ENCODE measurements at places on chromosomes 3 and 15. TPM values are rescaled to one million over a fixed set of nuclear protein-coding genes. Genes with fewer than 3 reads are reported as not detected.
A peak's percentile ranks its signal among the peaks of the same experiment; 100 is the strongest.

DNA sequence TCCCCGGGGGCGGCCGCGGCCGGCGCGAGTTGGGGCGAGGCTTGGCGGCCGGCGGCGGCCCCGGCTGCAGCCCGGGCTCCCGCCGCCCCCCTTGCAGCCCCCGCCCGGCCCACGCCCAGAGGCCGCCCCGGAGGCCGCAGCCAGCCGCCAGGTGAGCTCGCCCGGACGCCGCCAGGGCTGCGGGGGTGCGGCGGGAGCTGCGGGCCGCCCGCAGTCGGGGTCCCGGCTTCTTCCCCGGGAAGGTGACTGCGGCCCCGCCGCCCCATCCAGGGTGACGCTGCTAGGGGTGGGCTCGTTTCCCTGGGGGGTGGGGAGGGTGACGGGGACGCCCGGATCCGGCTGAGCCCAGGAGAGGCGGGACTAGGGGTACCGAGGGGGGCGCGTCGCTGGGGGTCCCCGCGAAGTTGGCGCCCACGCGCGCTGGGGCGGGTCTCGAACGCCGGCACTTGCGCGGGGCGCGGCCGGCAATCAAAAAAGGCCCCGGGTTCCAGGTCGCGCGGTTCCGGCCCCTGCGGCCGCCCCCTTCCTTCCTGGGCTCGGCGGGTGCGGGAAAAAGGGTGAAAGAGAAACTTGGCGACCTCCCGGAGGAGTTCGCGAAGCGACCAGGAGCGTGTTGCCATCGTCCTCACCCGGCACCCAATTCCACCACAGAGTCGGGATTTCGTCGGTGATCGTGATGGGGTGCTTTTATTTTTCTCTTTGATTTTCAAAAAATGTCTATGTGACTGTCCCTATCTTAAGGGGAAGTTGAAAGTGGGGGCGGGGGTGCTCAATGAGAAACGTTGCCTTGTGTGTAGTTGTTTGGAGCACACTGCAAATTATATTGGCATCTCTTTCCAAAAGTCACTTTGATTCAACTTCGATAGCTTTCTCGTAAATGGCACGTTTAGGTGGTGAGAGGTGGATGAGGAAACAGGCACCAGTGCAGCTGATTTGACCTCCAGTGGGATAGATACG, 619 bp downstream of the ATXN7 start:
- DNase-seq: no peak
- peaks cover 13% of the 10 kb centered on the region for H3K4me1 ChIP-seq
- no peaks in the 10 kb centered on the region for H3K27me3 ChIP-seq

DNA sequence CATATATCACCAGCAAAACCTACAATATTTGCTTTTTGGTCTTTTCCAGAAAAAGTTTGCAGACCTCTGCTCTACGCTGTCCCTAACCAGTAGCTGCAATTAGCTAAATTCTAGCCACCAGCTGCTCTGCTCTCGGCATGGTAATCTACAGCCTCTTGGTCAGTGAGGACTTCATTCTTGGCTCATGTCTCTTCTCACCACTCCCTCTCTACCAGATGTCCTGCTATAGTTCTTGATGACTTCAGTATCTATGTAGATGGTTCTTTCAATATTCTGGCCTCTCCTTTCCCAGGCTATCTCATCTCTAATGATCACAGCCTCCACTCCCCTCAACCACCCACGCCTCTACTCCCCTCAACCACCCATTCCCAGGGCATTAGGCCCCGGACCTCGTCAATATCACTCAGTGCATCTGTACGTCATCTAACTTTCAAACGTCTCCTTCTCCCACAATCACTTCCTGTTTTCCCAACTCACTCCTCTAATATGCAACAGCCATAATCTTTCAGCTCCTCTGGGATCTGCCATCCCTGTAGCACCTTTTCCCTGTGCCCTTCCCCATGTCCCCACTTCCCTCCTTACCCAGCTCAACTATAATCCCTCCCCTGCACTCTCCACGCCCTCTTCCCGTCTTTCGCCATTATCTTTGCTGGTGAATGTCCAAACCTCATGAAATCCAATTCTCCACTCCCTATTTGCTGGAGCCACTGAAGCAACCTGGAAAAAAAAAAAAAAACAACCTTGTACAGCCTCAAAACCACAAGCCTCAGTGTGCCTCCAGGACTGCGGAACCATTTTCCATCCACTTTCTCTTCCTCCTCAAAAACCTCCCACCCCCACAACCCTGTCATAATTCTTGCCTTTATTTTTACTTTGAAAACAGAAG, 429.4 kb upstream of the PROK2 start:
- no peaks in the 10 kb centered on the region for H3K4me1 ChIP-seq
- no peaks in the 10 kb centered on the region for H3K36me3 ChIP-seq
- no peak overlapping the region for H3K27ac ChIP-seq
- H3K27me3 ChIP-seq: peaks cover 2% of the 10 kb centered on the region
- DNase-seq: no peak

DNA sequence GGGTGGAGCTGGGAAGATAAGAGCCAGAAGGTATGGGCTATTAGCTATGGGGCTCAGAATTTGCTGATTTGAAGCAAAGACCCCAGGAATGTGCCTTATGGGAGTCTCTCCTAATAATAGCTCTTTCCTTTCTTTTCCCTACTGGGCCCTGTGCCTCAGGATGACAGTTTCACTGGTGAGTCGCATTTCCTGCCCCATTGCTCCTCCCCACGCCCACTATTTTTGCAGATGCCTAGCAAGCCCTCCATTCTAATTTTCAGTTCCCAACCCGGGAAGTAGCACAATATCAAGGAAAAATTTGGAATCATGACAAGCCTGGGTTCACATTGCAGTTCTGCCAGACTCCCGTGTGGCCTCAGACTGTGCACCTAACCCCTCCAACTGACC, 583 bp downstream of the IL17RE start:
- no peak overlapping the region for H3K27ac ChIP-seq
- peaks cover 14% of the 10 kb centered on the region for H3K4me1 ChIP-seq
- no peaks in the 10 kb centered on the region for H3K27me3 ChIP-seq
- no peak for DNase-seq
- no peak overlapping the region for H3K4me3 ChIP-seq
- no peaks in the 10 kb centered on the region for H3K36me3 ChIP-seq

GRCh38 chr3:178823150-178823549, 248.5 kb downstream of the ZMAT3 start:
- no peak overlapping the region for H3K4me3 ChIP-seq

GRCh38 chr3:174581558-174581957, 277.6 kb upstream of the NAALADL2 start:
- H3K36me3 ChIP-seq: no peaks in the 10 kb centered on the region
- no peaks in the 10 kb centered on the region for H3K4me1 ChIP-seq
- no peaks in the 10 kb centered on the region for H3K27me3 ChIP-seq
- H3K4me3 ChIP-seq: no peak overlapping the region
- no peak for DNase-seq
- H3K27ac ChIP-seq: no peak overlapping the region

GRCh38 chr15:77012868-77013267, 17.9 kb downstream of the PSTPIP1 start:
- H3K4me1 ChIP-seq: peaks cover 4% of the 10 kb centered on the region
- no peak overlapping the region for H3K4me3 ChIP-seq
- no peaks in the 10 kb centered on the region for H3K27me3 ChIP-seq
- DNase-seq: no peak

- no peaks in the 10 kb centered on the region for H3K4me1 ChIP-seq
- no peak overlapping the region for H3K4me3 ChIP-seq
- peaks cover 3% of the 10 kb centered on the region for H3K36me3 ChIP-seq
- H3K27me3 ChIP-seq: no peaks in the 10 kb centered on the region
- H3K27ac ChIP-seq: no peak overlapping the region
- no peak for DNase-seq
Observed at GRCh38 chr15:41901431-41901830, 7.6 kb upstream of the SPTBN5 start.

- peaks cover 14% of the 10 kb centered on the region for H3K4me1 ChIP-seq
- H3K4me3 ChIP-seq: no peak within 1 kb of the TSS
- DNase-seq: peak; percentile 73
- no peaks in the 10 kb centered on the region for H3K36me3 ChIP-seq
- H3K27me3 ChIP-seq: no peaks in the 10 kb centered on the region
Observed at GRCh38 chr15:66565741-66566144, at the start of gene LCTL. Gene LCTL, minus strand, starts transcription at chr15:66565998. Its CDS starts 633 bp downstream, at chr15:66565365.

GRCh38 chr3:22318325-22318724, 567.3 kb upstream of the ZNF385D start:
- no peak overlapping the region for H3K27ac ChIP-seq
- no peaks in the 10 kb centered on the region for H3K36me3 ChIP-seq
- H3K4me3 ChIP-seq: no peak overlapping the region
- H3K27me3 ChIP-seq: no peaks in the 10 kb centered on the region
- peaks cover 2% of the 10 kb centered on the region for H3K4me1 ChIP-seq

DNA sequence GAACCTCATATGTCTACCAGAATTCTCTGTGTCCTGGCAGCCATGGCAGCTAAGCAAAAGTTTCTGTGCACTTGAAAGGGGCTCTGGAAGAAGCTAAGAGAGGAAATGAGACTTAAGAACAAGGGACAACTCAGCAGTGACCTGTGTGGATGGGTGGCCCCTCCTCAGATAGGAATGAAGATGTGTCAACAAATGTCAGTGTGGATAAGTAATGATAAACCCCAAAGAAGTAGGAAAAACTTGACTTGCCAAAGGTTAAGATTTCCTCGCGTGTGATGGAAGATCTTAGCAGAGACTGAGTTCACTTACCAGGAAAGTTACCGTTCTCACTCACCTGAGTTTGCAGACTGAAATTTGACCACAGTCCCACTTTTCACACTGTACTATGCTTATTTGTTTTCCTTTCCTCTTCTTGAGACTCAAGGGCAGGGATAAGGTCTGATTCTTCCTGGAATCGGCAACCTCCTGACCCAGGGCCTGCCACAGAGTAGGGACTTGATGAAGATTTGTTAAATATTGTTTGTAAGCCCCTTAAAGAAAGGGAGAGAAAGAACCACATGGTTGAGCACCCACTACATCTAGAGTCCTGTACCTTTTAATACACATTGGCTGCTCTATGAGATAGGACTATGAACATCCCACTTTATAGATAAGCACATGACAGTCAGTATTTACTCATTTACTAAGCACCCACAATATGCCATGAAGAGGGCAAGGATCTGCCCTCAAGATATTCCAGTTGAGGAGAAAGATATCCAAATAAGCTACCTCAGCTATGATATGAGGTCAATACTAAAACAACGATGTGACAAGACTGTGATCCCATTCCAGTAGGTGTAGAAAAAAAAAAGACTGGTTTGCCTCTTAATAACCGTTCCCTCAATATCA, 7.3 kb upstream of the HRH1 start:
- H3K4me1 ChIP-seq: no peaks in the 10 kb centered on the region
- H3K4me3 ChIP-seq: no peak overlapping the region
- H3K27me3 ChIP-seq: no peaks in the 10 kb centered on the region
- H3K27ac ChIP-seq: no peak overlapping the region
- H3K36me3 ChIP-seq: no peaks in the 10 kb centered on the region

DNA sequence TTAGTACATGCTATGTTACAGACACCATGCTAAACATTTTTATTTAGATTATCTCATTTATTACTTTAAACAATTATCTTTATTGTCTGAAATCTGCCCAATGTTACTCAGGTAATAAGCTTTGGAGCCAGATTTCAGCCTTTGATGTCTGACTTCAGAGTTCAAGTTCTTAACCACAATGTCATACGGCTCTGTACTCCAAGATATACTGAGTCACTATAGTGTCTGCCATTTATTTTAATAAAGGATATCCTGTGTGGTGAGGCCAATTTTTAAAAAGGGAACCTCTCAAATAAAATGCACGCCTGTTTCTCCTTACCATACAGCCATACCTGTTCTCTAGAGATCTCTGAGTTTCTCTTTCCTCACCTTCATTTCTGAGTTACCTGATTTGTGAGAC, 193.1 kb downstream of the EPHA3 start:
- no peaks in the 10 kb centered on the region for H3K36me3 ChIP-seq
- no peak overlapping the region for H3K4me3 ChIP-seq
- no peak overlapping the region for H3K27ac ChIP-seq
- H3K27me3 ChIP-seq: no peaks in the 10 kb centered on the region
- H3K4me1 ChIP-seq: no peaks in the 10 kb centered on the region

DNA sequence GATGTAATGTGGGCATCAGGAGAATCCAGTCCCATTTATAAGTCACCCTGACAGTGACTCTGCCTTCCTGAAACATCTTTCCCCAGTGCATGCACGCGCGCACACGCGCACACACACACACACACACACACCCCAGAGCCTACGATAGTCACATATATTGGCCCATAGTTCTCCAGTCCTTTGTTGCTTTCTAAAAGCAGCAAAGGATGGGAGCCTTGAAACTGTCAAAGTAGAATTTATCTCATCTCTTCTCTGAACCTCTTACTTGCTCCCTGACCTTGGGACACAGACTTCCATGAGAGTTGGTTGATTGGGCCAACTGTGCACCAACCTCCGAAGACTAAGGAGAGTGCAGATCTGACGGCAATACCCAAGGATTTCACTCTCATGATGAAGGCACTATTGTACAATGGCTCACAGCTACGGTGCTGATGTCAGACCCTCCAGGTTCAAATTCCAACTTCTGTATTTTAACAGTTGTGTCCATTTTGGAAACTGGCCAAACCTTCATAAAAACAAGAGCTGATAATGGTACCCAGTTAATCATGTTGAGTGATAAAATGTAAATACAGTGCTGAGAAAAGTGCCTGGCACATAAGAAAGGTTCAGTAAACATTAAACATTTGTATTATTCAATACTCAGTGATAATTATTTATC, 8.3 kb downstream of the CPA3 start:
- H3K27ac ChIP-seq: no peak overlapping the region
- H3K4me3 ChIP-seq: no peak overlapping the region
- H3K36me3 ChIP-seq: no peaks in the 10 kb centered on the region

GRCh38 chr3:106446271-106446670, 577.5 kb upstream of the CBLB start:
- H3K27ac ChIP-seq: no peak overlapping the region
- no peaks in the 10 kb centered on the region for H3K4me1 ChIP-seq
- DNase-seq: no peak
- H3K27me3 ChIP-seq: no peaks in the 10 kb centered on the region

GRCh38 chr3:24294150-24294549, 200.5 kb downstream of the THRB start:
- no peaks in the 10 kb centered on the region for H3K36me3 ChIP-seq
- no peak overlapping the region for H3K4me3 ChIP-seq
- DNase-seq: no peak
- H3K27me3 ChIP-seq: no peaks in the 10 kb centered on the region
- H3K4me1 ChIP-seq: no peaks in the 10 kb centered on the region

- H3K4me1 ChIP-seq: no peaks in the 10 kb centered on the region
- peak overlapping the region; percentile 74 for H3K4me3 ChIP-seq
- H3K36me3 ChIP-seq: no peaks in the 10 kb centered on the region
- no peaks in the 10 kb centered on the region for H3K27me3 ChIP-seq
- H3K27ac ChIP-seq: peak overlapping the region; percentile 48
Observed at GRCh38 chr15:41417418-41418195, 712 bp downstream of the RTF1 start.

The SMARCC1 gene
- total RNA-seq: 335 TPM

The ROBO1 gene
- total RNA-seq: 93.6 TPM

The ATP8B4 gene
- total RNA-seq: 0.24 TPM

The HTR3E gene
- total RNA-seq: not detected

The RASL12 gene
- total RNA-seq: 10.3 TPM

The CACNA1D gene
- total RNA-seq: 2.9 TPM

The SENP8 gene
- total RNA-seq: 3.6 TPM

The AHSG gene
- 1.1 TPM for total RNA-seq

The SHF gene
- 23.9 TPM for total RNA-seq

The MAGEF1 gene
- 56.7 TPM for total RNA-seq

The MYH15 gene
- total RNA-seq: not detected

The OR5K4 gene
- not detected for total RNA-seq

The CHAC1 gene
- 34.3 TPM for total RNA-seq

The CHL1 gene
- 0.33 TPM for total RNA-seq

The ANKRD34C gene
- not detected for total RNA-seq
